Regular cardiac myocyte (primary cell): ENCODE measurements at places on chromosomes 16 and 17. TPM values are rescaled to one million over a fixed set of nuclear protein-coding genes. Genes with fewer than 3 reads are reported as not detected.

Gene ACSM3
- total RNA-seq: 0.58 and 2.5 TPM in 2 replicates

Gene CCDC78
- 1.3 and 2.0 TPM in 2 replicates for total RNA-seq

Gene CLEC18B
- 0.38 and 0.56 TPM in 2 replicates for total RNA-seq

Gene HBZ
- total RNA-seq: not detected in 2 replicates

Gene UMOD
- not detected in 2 replicates for total RNA-seq

Gene CHMP6
- 7.3 and 15.9 TPM in 2 replicates for total RNA-seq

Gene CDH16
- total RNA-seq: 0.19 and 0.56 TPM in 2 replicates

Gene SOX9
- 2.8 and 3.8 TPM in 2 replicates for total RNA-seq

Gene EXOC3L1
- under 0.01 and 0.56 TPM in 2 replicates for total RNA-seq

Gene KRT222
- total RNA-seq: under 0.01 TPM in 1 of 2 replicates, not detected in the other

Gene KCTD11
- 10.4 and 13.5 TPM in 2 replicates for total RNA-seq

Gene TEX14
- total RNA-seq: under 0.01 TPM in 2 replicates

Gene HSD3B7
- 12.8 and 17.5 TPM in 2 replicates for total RNA-seq

Gene CYBA
- 247 and 346 TPM in 2 replicates for total RNA-seq

Gene SLC22A31
- total RNA-seq: 0.85 and 1.2 TPM in 2 replicates

Gene ELMO3
- total RNA-seq: 0.28 and 0.38 TPM in 2 replicates

Gene PRRT2
- 0.58 and 3.1 TPM in 2 replicates for total RNA-seq

Gene CCL7
- total RNA-seq: 0.19 and 2.5 TPM in 2 replicates
